ENCODE measurements at places on chromosomes 5 and 9.

GRCh38 chr9:126612813-126613641 lies 701 bp upstream of the LMX1B start:
- no peak for DNase-seq

DNA sequence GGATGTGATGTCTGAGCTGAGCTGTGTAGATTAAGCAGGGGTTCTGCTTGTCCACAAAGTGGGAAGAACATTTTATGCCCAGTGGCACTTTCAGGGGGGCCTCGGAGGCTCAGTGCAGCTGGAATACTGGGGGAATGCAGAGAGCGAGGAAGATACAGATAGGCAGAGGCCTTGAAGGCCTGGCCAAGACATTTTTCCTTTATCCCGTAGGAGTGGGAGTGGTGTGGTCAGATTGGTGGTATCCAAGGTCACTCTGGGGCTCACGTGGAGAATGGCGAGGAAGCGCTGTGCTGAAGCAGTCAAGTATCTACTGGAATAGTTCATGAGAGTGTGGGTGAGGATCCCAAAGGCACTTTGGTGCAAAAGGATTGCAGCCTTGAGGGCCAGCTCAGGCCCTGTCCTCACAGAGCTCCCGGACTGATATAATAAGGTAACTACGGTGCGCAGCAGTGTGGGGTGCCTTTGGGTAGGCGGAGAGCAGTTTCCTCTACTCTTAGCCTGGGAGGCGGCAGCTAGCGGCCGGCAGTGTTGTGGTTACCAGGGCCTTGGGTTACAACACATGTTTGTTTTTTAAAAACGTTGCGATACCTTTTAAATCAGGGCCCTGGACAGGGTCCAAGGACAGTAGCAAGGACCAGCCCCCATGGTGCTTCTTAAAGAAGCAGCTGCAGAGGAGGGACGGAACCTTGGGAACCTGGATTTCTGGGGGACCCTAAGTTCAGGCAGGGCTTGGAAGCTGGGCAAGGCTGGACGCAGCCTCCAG lies 10.8 kb upstream of the CCDC69 start:
- peak; percentile 79 for DNase-seq

DNA sequence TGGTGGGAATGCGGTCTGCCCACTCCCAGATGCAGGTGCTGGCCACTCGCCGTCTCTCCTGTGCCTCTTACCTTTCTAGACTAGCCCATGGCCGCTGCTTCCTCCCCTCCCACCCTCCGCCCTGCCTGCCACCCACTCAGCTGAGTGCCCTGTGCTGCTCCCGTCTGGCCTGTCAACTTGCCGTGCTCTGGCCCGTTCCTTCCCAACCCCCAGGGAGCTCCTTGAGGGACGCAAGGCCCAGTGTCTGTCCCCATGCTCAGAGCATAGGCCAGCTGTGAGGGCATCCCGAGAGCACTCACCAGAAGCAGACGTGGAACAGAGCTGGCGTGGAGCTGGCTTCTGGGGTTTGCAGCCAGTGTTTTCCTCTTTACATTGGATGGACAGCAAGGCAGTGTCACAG lies 20.2 kb downstream of the HNRNPH1 start:
- DNase-seq, result no peak

- DNase-seq, result no peak
Measured at GRCh38 chr5:39315995-39316394, 48.3 kb downstream of the C9 start.
